ENCODE measurements at places on chromosomes 5 and 9.

- DNase-seq, result no peak
These were observed 1203.2 kb downstream of the CDH12 start for GRCh38 chr5:21649969-21650368.

- no peak for DNase-seq
These were observed 284.2 kb upstream of the ADAMTS16 start for GRCh38 chr5:4855880-4856279.

DNA sequence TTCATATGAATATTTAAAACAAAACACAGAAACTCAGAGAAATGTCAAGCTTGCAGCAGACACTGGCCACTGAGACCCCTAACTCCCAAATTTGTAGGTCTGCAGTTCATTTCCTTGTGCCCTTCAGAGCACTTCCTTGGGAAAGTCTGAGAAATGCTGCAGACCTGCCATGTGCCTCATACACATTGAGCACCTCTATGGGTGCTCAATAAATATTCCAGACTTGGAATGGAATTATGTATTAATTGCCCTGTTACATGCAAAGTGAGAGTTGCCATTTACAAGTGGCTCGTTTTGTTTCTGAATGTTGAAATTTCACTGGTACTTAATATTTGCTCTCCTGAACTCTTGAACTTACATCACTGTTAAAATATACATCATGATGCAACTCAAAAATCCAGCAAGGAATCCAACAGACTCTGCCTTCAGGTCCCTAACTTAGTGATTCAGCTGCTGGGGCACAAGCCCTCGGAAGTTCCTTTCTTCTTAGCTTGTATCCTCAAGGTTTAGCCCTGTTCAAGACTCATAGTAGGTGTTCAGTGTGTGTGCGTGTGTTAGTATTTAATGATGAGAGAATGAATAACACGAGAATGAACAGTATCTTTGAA lies 90.6 kb downstream of the PTCD2 start:
- DNase-seq, result no peak

DNA sequence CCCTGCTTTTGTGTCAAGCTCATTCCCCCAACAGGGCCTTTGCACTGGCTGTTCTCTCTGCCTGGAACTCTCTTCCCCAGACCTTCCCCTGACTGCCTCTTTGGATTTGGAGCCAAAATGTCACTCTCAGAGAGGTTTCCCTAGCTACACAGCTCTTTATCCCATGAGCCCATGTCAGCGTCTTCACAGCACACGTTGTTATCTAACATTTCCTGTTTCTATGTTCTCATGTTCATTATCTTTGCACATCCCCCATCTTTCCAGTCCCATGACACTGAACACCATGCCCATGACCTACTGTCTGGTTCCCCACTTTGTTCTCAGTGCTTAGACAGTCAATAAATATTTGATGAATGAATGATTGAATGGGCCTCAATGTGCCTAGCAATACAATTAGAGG lies 26.3 kb upstream of the ARSI start:
- no peak for DNase-seq
